ENCODE measurements at places on chromosomes 6 and 20.

DNA sequence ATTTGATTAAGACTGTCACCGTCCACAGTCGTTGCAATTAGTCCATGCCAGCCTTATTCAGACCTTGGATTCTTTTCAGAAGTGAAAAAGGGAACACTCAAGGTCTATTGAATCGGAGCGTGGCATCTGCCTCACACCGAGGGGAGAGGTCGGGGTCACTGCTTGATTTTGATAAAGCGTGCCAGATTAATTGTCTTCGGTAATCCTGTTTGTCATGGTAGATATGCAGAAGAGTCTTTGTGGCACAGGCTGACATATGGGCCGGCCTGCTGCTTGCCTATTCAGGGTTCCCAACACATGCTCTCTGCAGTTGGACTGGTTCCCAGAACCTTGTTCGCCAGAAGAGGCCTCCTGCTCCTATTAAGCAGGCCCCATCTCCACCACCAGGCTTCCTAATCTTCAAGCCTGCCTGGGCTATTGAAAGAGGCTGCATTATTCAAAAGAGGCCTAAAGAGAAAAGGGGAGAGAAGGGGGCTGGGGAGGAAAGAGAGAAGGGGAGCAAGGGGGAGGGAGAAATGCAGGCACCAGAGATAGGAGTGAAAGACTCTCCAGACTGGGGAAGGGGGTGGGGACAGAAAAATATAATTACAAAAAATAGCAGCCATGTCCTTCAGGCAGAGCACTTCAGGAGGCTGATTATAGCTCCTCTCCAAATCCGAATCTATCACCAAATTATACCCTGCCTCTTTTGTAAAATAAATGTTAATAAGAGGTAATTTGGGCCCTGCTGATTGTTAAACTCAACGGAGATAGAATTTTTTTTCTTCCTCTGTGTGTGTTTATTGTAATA lies 611.3 kb downstream of the HDGFL1 start:
- H3K4me1 ChIP-seq: no peaks in the 10 kb centered on the region
- H3K36me3 ChIP-seq: no peaks in the 10 kb centered on the region
- H3K27me3 ChIP-seq: no peaks in the 10 kb centered on the region

DNA sequence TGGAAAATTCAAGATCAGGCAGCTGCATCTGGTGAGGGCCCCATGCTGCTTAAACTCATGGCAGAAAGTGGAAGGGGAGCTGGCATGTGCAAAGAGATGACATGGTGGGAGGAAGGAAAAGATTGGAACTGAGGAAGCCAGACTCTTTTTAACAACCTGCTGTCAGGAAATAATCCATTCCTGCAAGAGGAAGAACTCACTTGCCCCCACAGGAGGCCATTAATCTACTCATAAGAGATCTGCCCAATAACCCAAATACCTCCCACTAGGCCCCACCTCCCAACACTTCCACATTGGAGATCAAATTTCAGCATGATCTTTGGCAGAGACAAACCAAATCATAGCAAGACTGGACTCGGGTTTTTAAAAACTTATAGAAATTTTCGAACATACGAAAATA lies 200.5 kb upstream of the KCNQ5 start:
- no peaks in the 10 kb centered on the region for H3K4me1 ChIP-seq
- H3K4me3 ChIP-seq: no peak overlapping the region
- no peak for DNase-seq
- no peaks in the 10 kb centered on the region for H3K36me3 ChIP-seq
- no peaks in the 10 kb centered on the region for H3K27me3 ChIP-seq

DNA sequence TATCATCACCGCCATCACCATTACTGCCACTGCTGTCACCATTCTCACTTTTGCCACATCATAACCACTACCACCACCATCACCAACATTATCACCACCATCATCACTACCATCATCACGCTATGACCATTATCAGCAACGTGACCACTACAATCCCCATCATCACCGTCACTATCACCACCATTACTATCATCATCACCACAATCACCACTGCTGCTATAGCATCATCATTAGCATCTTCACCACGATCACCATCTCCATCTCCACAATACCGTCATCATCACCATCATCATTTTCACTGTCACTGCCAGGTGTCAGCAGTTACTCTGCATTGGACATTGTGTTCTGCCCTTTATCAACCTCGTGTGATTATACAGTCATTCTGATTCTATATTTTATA lies 19.0 kb downstream of the CST4 start:
- H3K27ac ChIP-seq: no peak overlapping the region
- no peaks in the 10 kb centered on the region for H3K36me3 ChIP-seq
- no peaks in the 10 kb centered on the region for H3K4me1 ChIP-seq
- no peaks in the 10 kb centered on the region for H3K27me3 ChIP-seq

- peak within 1 kb of the TSS; percentile 77 for H3K4me3 ChIP-seq
- no peaks in the 10 kb centered on the region for H3K27me3 ChIP-seq
- peak; percentile 99 for DNase-seq
- H3K4me1 ChIP-seq: peaks cover 43% of the 10 kb centered on the region
- H3K27ac ChIP-seq: peak within 1 kb of the TSS; percentile 81
Observed at GRCh38 chr6:117674991-117675657, at the start of gene NUS1. TSS of gene NUS1 (plus strand) at chr6:117675469. CDS start at chr6:117675671, 202 bp downstream.

DNA sequence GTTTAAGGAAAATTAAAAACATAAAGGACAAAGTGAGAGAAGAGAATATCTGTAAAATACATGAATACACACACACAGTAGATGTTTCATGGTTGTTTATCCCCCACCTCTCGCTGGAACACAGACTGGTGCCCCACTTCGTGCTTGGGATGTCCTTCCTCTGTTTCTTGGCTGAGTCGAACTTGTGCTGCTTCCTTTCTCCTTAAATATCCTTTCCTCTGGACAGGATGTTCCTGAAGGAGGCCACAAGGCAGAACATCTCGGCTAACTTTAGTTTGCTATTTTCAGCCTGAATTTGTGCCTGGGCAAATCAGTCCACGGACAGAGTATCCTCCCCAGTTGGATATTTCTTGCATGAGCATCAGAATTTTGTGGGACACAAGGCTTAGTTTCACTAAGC lies 54.7 kb upstream of the ZMYND8 start:
- no peak overlapping the region for H3K27ac ChIP-seq
- H3K4me1 ChIP-seq: peaks cover 8% of the 10 kb centered on the region
- no peaks in the 10 kb centered on the region for H3K36me3 ChIP-seq
- H3K4me3 ChIP-seq: no peak overlapping the region
- no peak for DNase-seq

DNA sequence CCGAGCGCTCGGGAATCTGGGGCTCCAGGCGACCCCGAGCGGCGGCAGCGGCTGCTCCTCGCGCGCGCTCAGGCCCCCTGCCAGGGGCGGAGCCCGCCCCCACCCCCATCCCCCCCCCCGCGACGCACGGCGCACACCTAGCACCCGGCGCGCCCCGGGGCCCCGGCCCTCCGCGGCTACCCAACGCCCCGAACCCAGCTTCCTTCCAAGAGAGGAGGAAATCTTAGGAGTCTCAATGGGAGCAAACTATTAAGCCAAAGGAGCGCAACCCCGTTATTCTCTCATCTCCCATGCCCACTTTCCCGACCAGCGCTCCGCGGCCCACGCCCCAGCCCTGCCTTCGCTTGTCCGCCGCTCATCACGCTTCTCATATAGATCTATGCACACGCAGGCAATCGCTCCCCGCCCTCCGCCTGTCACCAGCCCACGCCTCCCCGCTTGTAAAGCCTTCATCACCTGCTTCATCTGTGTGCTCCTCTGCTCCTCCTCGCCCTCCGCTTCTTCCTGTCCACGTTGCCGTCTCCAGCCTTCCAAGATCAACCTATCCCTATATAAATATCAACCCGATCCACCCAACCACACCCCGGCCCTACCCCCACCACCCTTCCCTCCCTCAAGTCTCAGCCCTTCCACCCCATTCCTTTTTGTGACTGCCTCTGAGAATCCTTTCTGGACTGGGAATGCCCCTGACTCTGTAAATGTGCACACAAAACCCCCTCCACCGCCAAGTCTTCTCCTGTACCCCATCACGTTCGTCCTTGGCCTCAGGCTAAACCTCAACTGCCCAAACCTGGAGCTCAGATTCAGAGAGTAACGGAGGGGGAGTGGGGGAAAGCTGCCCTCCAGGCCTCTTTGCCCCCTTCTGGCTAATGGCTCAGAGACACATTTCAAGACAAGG lies at the start of gene DLK2:
TSS of gene DLK2 (minus strand) at position 18 of the 898 bp plus-strand sequence. CDS start 723 bp downstream, outside the sequence.
- peak within 1 kb of the TSS; percentile 45 for H3K27ac ChIP-seq
- no peak for DNase-seq
- H3K4me3 ChIP-seq: peak within 1 kb of the TSS; percentile 66
- H3K36me3 ChIP-seq: peaks cover 22% of the 10 kb centered on the region
- peaks cover 36% of the 10 kb centered on the region for H3K27me3 ChIP-seq

DNA sequence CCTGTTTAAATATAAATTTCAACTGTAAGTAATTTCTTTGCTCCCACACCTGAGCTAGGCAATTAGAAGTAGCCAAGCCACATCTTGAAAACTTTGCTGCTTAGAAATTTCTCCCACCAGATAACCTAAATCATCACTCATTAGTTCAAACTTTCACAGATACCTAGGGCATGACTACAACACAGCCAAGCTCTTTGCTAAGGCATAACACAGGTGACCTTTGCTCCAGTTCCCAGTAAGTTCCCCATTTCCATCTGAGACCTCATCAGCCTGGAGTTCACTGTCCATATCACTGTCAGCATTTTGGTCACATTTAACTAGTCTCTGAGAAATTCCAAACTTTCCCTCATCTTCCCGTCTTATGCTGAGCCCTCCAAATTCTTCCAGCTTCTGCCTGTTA lies 79.8 kb upstream of the OPRM1 start:
- H3K27me3 ChIP-seq: no peaks in the 10 kb centered on the region
- H3K36me3 ChIP-seq: no peaks in the 10 kb centered on the region
- no peaks in the 10 kb centered on the region for H3K4me1 ChIP-seq
- DNase-seq: no peak

DNA sequence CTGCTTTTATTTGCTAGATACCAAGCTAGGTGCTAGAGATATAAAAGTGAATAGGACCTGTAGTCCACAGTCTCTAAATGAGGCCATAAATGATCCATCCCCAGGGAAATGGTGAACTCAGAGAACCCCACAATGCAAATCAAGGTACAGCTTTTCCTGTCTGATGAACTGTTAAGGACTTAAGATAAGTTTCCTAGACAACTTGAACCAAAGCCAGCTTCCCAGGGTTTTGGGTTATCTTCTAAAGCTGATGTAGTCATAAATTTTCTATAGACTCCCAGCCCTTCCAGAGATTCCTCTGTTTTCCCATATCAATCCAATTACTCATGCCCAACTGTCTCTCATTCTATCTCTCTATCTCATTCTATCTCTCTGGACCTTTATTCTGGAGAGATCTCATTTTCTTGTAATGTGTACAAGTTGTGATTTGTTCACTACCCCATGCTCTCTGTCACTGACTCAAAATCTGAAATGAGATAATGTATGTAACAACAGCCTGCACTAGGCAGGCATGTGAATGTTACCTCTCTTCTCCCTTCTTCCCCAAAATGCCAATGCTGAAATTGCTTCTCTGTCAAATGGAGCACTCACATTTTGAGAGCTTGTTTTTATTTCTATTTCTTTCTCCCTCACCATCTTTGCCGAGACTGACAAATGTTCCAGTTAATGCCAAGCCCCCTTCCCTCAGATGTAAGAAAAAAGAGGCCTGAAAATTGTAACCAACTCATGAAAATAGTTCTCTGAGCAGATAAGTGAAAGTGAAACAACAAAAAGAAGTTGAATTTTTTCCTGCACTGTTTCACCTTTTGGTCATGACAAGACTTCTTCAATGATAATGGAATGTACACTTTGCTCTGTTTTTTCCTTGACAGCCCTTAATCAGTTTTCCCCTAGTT lies 279.9 kb downstream of the SLC35F1 start:
- no peak overlapping the region for H3K4me3 ChIP-seq
- H3K4me1 ChIP-seq: no peaks in the 10 kb centered on the region
- no peaks in the 10 kb centered on the region for H3K27me3 ChIP-seq
- H3K36me3 ChIP-seq: no peaks in the 10 kb centered on the region
- no peak for DNase-seq

- H3K27me3 ChIP-seq: peaks cover 16% of the 10 kb centered on the region
- H3K4me3 ChIP-seq: peak overlapping the region; percentile 6
- no peak overlapping the region for H3K27ac ChIP-seq
- peaks cover 37% of the 10 kb centered on the region for H3K4me1 ChIP-seq
- no peaks in the 10 kb centered on the region for H3K36me3 ChIP-seq
- DNase-seq: peak; percentile 92
Observed at GRCh38 chr6:149454346-149454848, 30.4 kb downstream of the ZC3H12D start.

DNA sequence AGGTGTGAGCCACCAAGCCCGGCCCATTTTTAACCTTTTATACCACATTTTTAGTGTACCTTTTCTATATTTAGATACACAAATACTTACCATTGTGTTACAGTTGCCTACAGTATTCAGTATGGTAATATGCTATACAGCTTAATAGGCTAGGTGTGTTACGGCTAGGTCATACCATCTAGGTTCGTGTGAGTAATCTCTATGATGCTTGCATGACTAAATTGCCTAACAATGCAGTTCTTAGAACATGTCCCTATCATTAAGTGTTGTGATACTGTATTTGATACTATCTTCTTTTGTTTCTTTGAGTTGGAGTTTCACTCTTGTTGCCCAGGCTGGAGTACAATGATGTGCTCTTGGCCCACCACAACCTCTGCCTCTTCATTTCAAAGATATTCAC lies 387.7 kb upstream of the SASH1 start:
- no peaks in the 10 kb centered on the region for H3K36me3 ChIP-seq
- no peaks in the 10 kb centered on the region for H3K27me3 ChIP-seq
- H3K4me3 ChIP-seq: no peak overlapping the region
- DNase-seq: no peak
- H3K4me1 ChIP-seq: no peaks in the 10 kb centered on the region

DNA sequence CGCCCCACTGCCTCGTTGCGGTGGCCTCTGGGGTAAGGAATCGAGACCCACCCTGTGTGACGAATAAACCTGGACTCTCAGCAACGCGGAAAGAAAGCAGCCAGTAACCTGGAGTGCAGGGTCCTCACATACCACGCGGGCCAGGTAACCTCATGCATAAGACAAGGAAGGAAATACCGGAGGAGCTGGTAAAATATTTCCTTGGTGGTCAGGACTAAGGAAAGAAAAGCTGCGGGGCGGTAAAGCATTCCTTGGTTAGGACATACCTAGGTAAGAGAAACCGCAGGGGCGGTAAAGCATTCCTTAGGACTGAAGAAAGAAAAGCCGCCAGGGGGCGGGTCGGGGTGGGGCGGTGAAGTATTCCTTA lies 80.7 kb downstream of the SYTL3 start:
- no peaks in the 10 kb centered on the region for H3K4me1 ChIP-seq
- DNase-seq: no peak
- H3K4me3 ChIP-seq: no peak overlapping the region
- H3K27ac ChIP-seq: no peak overlapping the region

- H3K27me3 ChIP-seq: no peaks in the 10 kb centered on the region
- H3K4me1 ChIP-seq: peaks cover 15% of the 10 kb centered on the region
- DNase-seq: no peak
- H3K27ac ChIP-seq: no peak overlapping the region
Observed at GRCh38 chr6:111782887-111783466, 90.3 kb downstream of the FYN start.

GRCh38 chr6:122116119-122116834 lies 283.2 kb upstream of the HSF2 start:
- DNase-seq: no peak
- no peaks in the 10 kb centered on the region for H3K36me3 ChIP-seq
- peaks cover 16% of the 10 kb centered on the region for H3K4me1 ChIP-seq
- H3K27me3 ChIP-seq: no peaks in the 10 kb centered on the region
- H3K4me3 ChIP-seq: no peak overlapping the region

- H3K36me3 ChIP-seq: no peaks in the 10 kb centered on the region
- H3K4me3 ChIP-seq: no peak overlapping the region
- no peaks in the 10 kb centered on the region for H3K27me3 ChIP-seq
Observed at GRCh38 chr6:142850679-142851423, 94.1 kb downstream of the HIVEP2 start.

- H3K27me3 ChIP-seq: peaks cover 6% of the 10 kb centered on the region
- no peak overlapping the region for H3K4me3 ChIP-seq
- H3K27ac ChIP-seq: no peak overlapping the region
- no peaks in the 10 kb centered on the region for H3K36me3 ChIP-seq
- DNase-seq: no peak
- H3K4me1 ChIP-seq: peaks cover 73% of the 10 kb centered on the region
Observed at GRCh38 chr20:59153355-59153681, 10.3 kb upstream of the ZNF831 start.

Measured in suprapubic skin (tissue), 4 donors.